ENCODE measurements at places on chromosomes 11 and 22. TPM values are rescaled to one million over a fixed set of nuclear protein-coding genes. Genes with fewer than 3 reads are reported as not detected.

- DNase-seq = peak; percentile 3
Measured at GRCh38 chr11:59429924-59430516, 3.8 kb upstream of the OR5A2 start.

DNA sequence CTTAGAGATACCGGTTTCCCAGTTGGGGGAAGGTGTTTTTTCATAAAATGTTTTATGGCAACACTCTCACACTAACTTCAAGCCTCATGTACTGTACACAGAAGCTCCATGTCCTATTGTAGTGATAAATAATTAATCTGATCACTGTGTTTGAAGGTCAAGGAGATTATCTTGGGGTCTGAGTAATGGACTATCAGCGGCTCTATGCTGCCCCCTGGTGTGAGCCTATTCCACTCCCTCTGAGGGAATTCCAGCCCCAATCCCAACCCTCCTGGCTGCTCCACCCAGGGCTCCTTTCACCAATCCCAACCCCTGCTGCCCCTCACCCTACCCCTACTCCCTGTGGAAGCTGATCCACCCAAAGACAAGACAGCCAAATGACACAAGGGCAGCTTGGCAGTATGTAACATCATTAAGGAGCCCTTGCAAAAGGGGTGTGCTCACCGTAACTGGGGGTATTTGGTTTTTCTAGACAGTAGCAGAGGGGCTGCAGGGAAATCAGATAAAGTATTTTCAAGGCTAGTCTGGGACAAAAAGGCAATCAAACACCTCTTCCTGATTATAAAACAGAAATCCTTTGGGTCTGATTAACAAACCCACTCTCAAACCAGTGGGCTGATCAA, 22.3 kb downstream of the HPS4 start:
- no peak for DNase-seq

Gene KDM4E
- polyA plus RNA-seq = 0.17 TPM

DNA sequence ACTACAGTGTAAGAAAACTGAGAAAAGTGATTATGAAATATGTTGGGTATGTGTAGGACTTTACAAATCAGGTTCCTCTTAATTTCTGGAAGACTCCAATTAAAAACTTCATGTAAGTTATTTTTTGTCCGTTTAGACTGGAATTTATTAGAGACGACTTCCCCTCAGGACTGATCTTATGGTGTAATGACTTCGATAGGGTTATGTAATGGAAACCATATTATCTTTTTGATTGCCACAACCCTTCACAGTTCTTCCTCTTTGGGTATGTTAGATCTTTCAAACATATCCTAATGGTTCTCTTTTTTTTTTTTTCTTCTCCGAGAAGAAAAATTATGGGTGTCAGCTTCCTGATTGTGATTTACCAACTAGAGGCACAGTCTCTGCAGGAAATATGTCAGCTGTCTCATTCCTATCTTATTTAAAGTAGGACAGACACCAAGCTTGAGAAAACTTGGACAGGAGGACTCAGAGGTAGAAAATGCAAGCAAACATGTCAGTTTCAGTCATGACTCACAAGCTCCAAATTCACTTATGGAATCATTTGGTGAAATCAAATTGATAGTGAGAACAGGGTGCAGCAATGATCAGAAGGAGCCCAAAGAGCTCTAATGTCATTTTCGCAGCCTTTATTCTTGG, 11.1 kb upstream of the LDLRAD3 start:
- DNase-seq = no peak

Gene PATE2
- polyA plus RNA-seq = not detected

Gene SAA4
- polyA plus RNA-seq = not detected

GRCh38 chr11:110355011-110355744, 58.8 kb upstream of the RDX start:
- no peak for DNase-seq

- DNase-seq = no peak
Measured at GRCh38 chr22:38397189-38398085, 57.6 kb downstream of the KCNJ4 start.

Gene ANO5
- polyA plus RNA-seq = 4.2 TPM

DNA sequence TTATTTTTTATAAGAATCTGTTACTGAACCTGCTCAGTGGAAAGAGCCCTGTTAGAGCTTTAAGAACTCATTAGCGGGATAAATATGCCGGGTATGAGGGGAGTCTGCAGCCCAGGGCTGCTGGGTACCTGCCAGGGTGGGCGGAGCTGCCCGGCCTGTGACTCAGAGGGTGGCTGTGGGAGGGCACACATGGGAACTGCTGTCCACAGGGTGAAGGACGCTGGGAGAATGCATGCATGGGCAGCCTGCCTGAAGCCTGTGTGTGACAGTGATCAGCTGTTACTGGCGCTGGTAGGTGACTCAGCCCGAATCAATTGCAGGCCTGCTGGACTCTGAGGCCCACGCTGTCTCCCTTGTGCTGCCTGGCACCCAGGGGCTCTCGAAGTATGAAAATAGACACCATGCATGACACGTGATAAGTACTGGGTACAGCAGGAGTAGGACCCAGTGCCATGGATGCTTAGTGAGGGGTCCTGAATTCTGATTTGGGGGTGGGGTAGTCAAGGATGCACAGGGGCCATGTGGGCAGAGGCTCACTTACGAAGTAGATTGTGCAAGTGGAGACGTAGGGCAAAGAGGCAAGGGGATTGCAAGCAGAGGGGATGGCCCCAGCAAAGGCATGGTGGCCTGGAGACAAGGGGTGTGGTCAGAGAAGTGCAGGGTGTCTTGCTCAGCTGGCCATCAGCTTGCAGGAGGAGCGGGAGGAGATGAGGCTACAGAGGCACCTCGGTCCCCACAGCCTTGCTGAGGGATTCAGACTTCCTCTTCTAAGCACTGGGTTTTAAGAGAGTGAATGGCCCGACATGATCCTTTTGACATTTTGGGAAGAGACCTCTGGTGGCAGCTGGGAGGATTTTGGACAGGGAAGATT, 36.5 kb downstream of the GRIK4 start:
- DNase-seq = no peak

- DNase-seq = peak; percentile 51
Measured at GRCh38 chr22:44625981-44626687, 75.9 kb upstream of the PRR5 start.

GRCh38 chr11:61545341-61545740, 35.5 kb downstream of the SYT7 start:
- no peak for DNase-seq

Gene EXT2
- polyA plus RNA-seq = 71.9 TPM

DNA sequence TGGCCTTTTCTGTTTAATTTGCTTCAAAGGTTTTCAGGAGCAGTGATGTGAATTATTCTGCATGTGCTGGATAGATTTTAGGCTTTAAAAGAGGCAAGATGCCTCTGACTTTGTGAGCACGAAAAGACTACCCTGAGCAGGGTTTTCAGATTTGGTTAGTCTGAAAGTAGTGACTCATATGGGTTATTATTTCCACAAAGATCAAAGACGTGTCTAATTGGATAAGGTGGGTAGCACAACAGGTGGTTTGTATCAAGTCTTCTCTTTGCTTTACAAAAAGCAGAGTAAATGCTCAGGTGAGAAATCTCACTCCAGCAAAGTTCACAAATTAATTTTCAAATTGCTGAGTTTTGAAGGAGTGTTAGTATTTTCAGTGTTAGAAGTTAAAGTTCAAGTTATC, 37.6 kb upstream of the DBX1 start:
- DNase-seq = no peak

DNA sequence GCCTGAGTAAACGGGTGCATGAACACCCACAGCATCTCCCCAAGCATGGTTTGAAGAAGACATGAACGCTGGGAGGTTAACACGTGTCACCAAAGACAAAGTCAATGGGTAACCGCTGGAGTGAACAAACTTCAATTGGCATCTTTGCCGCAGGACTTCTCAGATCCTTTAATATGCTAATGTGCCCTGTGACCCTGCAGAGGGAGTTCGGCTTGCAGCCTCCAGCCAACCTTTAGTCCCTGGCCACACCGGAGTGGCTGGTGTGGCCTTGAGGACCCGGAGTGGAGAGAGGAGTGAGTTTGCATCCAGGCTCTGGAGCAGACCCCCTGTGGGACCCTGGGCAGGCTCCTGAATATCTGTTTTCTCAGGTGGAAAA, 57.0 kb downstream of the FLRT1 start:
- DNase-seq = no peak

GRCh38 chr11:65897020-65897471, 3.1 kb downstream of the FOSL1 start:
- no peak for DNase-seq

DNA sequence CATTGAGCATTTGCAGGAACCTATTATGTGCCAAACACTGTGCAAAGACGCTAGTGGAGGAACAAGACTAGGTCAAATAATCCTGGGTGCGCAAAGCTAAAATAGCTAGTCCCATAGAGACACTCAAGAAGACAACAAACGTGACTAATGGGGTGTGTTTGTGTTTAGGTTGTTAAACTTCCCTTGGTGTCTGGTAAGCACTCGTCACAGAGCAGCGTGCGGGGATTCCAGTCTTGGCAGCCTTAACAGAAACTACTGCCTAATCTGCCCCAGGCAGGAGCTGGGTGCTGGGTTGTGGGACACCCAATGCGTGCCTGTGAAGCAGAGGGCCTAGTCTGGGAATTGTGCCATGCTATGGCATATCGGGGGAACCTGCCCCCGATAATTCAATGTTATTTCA, 10.8 kb upstream of the CALCB start:
- DNase-seq = no peak

GRCh38 chr11:108866781-108867180, 201.9 kb downstream of the DDX10 start:
- no peak for DNase-seq

Gene CD151
- 194 TPM for polyA plus RNA-seq

Gene DDTL
- polyA plus RNA-seq = 7.1 TPM

Gene PRR33
- 0.23 TPM for polyA plus RNA-seq

Gene CENATAC
- polyA plus RNA-seq = 18.6 TPM

Gene C11orf87
- 0.17 TPM for polyA plus RNA-seq

- DNase-seq = no peak
Measured at GRCh38 chr22:21569459-21570170, 2.1 kb downstream of the UBE2L3 start.

DNA sequence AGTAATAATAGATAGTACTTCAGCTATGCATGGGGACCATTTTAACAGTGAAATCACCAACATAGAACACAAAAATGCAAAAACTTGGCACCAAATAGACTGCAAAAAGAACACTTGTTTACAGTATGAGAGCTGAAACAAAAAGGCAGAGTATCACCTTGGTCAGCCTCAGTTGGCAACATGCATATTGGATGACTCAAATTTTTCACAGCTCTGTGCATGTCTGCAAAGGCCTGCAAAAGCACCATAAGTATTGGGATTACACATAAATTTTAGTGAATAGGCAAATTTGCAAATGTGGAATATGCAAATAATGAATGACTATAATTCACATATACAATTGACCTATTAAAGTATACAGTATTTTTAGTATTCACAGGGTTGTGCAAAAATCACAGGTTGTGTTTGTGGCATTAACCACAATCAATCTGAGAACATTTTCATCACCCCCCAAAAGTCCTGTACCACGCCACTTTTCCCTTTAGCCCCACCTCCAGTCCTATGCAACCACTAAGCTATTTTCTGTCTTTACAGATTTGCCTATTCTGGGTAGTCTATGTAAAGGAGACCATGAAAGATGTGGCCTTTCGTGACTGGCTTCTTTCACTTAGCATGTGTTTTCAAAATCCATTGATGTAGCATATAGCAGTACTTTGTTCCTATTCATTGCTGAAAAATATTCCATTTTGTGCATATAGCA, 47.2 kb downstream of the CCDC15 start:
- no peak for DNase-seq

GRCh38 chr11:61164606-61165424, 3.6 kb upstream of the VPS37C start:
- no peak for DNase-seq

DNA sequence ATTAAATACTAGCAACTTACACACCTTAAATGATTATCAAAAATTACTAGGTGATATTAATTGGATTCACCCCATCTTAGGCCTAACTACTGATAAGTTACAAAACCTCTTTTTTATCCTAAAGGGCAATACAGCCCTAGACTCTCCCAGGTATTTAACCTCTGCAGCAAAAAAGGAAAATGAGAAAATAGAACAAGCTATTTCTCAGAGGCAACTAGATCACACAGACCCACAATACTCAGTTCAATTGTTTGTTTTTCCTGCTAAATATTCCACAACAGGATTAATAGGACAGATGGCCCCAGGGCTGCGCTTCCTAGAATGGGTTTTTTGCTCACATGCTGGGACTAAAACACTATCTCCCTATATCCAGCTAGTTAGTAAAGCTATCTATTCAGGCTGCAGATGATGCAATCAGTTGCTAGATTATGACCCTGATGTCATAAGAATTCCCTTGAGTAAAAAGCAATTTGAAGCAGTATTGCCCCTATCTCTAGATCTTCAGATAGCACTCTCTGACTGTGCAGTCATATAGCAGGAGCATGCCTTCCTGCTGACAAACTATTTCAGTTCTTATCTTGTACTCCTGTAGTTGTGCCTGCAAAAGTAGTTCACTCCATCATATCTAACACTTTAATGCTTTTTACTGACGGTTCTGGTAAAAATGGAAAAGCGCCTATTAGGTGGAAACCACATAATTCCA, 1595.5 kb upstream of the TENM4 start:
- DNase-seq = no peak

DNA sequence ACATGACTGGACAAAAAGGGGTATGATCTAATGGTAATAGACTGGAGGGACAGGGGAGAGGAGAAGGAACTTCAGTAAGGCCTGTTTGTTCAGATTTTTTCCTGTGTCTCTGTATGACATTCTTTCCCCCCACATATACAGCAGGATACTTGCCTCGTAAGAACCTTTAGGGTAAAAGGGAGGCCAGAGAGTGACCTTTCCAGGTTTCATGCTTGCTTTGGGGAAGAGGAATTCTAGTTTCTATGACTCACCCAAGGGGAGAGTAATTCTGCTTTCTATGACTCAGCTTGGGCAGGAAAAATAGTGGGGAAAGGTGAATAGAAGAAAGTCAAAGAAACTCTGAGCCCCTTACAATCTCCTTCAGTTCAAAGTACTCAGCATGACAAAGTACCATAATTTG, 457.0 kb downstream of the DLG2 start:
- DNase-seq = no peak

DNA sequence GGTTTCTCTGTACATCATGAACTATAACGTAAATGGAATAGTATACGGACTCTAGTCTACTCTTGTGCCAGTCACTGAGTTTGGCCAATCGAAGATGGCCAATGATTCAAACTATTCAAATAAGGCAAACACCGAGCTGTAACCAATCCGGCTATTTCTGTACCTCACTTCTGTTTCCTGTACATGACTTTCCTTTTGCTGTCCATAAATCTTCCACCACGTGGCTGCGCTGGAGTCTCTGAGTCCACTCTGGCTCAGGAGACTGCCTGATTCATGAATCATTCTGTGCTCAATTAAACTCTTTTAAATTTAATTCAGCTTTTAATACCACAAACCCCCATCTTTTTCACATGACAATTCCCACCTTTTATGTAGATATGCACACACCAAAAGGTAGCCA, 1.5 kb upstream of the JAML start:
- DNase-seq = no peak

Gene LINC01488
- 0.03 TPM for polyA plus RNA-seq

DNA sequence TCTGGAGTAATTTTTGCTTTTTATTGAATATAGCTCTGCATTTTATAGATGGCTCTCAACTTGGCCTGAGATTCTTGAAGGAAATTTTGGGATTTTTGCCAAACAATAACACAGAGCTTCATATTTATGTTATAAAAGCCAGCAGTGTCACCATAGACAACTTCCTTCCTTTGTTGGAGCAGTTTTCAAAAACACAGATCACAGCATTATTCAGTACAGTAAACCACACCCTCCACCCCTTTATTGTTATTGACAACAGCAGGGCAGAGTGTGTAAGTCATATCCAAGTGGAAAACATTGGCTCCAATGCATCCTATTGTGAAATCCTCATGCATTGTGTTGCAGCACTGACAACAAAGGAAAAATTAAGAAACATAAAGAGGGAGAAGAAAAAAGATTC, 62.6 kb upstream of the PRSS23 start:
- DNase-seq = no peak

Gene FOLR1
- 44.9 TPM for polyA plus RNA-seq
